ENCODE measurements at places on chromosomes 16 and 17. TPM values are rescaled to one million over a fixed set of nuclear protein-coding genes. Genes with fewer than 3 reads are reported as not detected.

- H3K27ac ChIP-seq: no peak overlapping the region
- DNase-seq: no peak
- H3K36me3 ChIP-seq: no peaks in the 10 kb centered on the region
- no peak overlapping the region for H3K4me3 ChIP-seq
- peaks cover 27% of the 10 kb centered on the region for H3K27me3 ChIP-seq
These were observed 67.6 kb downstream of the SDK2 start for GRCh38 chr17:73576556-73577098.

The IGFALS gene
- total RNA-seq: 1.2 TPM

- no peaks in the 10 kb centered on the region for H3K4me1 ChIP-seq
- no peak overlapping the region for H3K4me3 ChIP-seq
- H3K36me3 ChIP-seq: peaks cover 4% of the 10 kb centered on the region
- no peaks in the 10 kb centered on the region for H3K27me3 ChIP-seq
These were observed 15.5 kb downstream of the GFOD2 start for GRCh38 chr16:67703626-67704025.

DNA sequence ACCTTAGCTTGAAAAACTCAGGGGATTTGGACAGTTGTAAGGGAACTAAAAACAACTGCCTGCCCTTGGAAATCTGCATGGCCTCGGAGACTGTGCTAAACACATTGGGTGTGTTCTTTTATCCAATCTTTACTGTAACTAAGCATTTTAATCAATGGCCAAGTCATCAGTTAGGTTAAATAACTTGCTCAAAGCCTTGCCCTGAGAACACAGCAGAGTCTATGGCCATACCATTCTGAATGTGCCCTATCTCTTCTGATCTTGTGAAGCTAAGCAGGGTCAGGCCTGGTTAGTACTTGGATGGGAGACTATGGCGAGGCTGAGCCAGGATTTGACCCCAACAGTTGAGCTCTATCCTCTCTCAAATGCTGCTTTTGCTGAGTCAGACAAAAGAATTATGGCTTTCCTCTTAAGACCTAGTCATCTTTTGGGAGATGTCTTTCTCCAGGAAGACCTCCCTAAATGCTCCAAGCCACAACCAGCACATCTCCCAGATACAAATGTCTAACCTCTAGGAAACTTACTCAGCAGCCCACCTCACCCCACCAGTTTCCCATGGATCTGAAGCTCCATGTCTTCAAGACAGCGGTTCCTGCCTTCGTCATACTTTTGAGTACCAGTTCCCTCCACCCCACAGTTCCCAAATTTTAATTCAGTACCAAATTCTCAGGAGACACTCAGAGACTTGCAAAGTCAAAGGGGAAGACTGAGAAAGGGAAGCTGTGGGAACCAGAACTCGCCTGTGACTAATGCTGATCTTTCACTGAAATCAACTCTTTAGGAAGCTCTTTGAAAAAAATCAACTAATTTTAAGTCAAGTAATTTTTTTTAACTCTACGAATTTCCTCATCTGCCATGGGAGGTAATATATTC, 336.1 kb downstream of the MAF start:
- H3K36me3 ChIP-seq: no peaks in the 10 kb centered on the region
- no peak overlapping the region for H3K4me3 ChIP-seq
- peaks cover 2% of the 10 kb centered on the region for H3K4me1 ChIP-seq
- no peak overlapping the region for H3K27ac ChIP-seq

Data from progenitor cell of endocrine pancreas (in vitro differentiated cells).